Cerebellar nuclear complex (tissue), 1 donor: ENCODE measurements at places on chromosomes 12 and 14.

GRCh38 chr12:59055204-59055860 lies 135.0 kb upstream of the LRIG3 start:
- DNase-seq, result no peak

- no peak for DNase-seq
These were observed 96.9 kb upstream of the EVL start for GRCh38 chr14:99968191-99968920.

- no peak for DNase-seq
These were observed 319.5 kb upstream of the OR4E1 start for GRCh38 chr14:21993070-21993469.

- no peak for DNase-seq
These were observed 32.5 kb upstream of the SSPN start for GRCh38 chr12:26162905-26163304.

GRCh38 chr12:25752710-25753309 lies 199.7 kb upstream of the LMNTD1 start:
- DNase-seq, result no peak

DNA sequence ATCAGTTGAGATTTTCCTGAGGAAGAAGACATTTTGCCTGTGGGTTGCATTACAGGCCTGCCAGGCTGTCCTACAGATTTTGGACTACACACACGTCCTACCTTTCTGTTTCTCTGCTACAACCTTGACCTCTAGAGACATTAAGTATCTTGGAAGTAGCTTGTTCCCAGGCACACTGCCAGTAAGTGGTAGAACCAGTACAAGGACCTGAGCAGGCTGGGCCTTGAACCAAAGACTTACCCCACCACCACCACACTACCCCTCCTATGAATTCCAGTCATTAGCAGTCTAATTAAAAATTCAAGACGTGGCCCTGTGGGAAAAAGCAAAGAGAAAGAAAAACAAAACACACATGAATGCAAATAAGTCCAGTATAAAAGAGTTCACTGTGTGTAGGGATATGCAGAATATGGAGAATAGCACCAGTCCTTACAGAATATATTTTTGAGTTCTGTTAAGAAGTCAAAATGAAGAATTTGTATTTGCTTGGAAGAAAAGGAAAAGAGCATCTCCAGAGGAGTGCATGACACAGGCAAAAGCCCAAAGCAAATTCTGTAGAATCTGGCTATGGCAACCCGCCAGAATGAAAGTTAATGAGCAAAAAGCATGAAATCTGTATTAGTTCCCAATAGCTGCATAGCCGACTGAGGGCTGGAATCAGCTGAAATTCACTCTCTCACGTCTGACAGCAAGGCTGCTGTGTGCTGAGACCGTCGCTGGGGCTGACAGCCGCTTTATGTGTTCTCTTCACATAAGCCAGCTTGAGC lies 74.3 kb upstream of the ST8SIA1 start:
- DNase-seq, result no peak
